Suprapubic skin (tissue), 4 donors: ENCODE measurements at places on chromosomes 3 and 15.

GRCh38 chr15:93060336-93061248, 28.4 kb downstream of the RGMA start:
- no peak for DNase-seq

GRCh38 chr3:30462721-30463470, 143.5 kb upstream of the TGFBR2 start:
- DNase-seq: no peak

- DNase-seq: no peak
These were observed 30.5 kb downstream of the MINDY4B start for GRCh38 chr3:150874666-150875219.

GRCh38 chr3:52218454-52218853, 7.0 kb downstream of the TLR9 start:
- DNase-seq: peak; percentile 66

- DNase-seq: no peak
These were observed 152.9 kb downstream of the MECOM start for GRCh38 chr3:169510693-169511010.

DNA sequence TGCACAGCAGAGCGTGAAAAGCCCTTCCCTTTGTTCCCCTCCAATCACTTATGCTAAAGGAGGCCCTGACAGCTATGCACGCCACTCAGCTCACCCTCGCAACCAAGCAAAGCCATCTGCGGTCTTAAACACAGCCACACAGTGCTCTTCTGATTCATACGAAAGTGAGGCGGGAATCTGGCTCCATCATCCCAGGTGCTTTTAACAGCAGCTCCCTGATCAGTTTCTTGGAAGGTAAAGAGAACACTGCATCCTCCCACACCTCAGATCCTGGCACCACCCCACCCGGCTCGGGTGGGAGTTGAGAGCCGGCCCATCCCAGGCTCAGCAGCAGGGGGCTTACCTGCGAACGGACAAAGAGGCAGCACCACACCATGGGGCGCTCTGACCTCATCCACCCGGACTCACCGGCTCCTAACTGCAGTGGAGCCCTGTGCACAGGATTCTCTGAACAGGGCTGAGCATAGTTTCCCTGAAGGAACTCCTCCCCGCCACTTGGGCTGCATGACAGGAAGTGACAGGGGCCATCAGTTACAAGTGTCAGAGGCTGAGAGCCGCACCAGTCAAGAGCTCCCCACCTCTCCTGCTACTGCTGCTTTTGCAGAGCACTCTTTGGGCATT, 114.3 kb upstream of the ARHGEF3 start:
- no peak for DNase-seq

DNA sequence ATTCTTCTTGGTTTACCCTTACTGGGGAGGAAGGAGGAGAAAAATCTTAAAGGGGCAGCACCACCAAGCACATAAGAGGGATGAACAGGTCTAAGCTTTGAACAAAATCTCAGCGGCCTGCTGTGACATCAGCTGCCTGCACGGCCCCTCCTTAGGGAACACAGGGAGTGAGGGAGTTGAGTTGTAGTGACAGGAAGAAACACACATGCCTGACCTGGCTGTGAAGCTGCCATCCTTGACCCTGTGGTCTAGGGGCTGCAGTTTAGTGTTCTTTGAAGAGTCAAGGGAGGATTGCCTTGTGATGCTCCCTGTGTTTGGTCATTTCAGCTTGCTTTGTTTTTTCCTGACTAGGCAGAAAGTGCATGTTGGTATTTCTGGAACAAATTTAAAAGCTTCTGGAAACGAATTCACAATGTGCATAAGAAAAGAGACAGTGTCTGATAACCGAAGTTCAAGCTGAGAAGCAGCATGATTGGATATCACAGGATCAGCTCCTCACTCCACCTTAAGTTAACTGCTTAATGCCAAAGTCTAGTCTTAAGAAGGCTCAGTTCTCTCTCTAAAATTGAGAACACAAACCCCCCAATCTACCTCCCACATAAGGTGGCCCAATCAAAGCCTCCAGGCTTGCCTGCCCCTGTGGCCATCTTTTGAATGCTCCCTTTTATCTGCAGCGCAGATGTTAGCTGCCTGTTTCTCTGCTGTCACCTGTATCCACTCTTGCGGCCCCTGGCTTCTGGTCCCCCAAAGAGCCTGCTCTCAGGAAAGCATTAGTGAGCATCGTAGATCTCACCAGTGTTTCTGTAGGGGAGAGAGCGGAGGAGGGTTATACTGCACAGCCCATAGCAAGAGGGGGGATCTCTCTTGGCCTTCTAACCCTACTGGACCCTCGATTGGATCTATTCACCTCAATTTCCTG, 82.2 kb downstream of the SCN11A start:
- no peak for DNase-seq

GRCh38 chr15:75684648-75685047, 28.0 kb downstream of the CSPG4 start:
- DNase-seq: no peak

GRCh38 chr15:98177966-98178592, 217.6 kb downstream of the ARRDC4 start:
- DNase-seq: no peak

DNA sequence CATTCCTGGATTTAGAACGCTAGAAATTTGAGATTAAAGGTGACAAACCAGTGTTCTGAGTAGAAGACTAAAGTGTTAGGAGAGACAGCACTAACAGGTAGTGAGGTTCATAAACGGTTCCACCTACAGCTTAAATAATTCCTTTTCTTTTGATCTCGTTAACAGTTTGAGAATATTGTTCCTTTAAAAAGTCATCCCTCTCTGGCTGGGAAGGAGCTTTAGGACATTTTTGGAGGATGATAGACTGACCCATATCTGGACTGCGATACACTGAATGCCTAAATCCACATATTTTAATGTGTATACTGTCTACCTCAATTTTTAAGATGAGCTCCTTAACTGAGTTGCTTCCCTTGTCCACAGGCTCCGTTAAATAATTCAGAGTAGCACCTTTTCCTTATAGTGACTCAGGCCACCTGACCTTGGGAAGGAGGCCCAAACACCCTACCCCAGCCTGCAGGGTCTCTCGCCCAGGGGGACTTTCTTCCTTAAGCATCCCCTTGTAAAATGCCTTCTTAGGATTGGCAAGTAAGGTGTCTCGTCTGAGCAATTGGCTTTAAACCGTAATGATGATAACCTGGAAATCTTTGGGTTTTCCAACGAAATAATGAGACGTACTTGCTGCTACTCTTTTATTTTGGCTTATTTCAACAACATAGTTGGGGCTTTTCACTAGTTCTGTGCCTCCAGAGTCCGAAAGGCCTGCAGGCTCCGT, 3.3 kb downstream of the TRIM71 start:
- no peak for DNase-seq

DNA sequence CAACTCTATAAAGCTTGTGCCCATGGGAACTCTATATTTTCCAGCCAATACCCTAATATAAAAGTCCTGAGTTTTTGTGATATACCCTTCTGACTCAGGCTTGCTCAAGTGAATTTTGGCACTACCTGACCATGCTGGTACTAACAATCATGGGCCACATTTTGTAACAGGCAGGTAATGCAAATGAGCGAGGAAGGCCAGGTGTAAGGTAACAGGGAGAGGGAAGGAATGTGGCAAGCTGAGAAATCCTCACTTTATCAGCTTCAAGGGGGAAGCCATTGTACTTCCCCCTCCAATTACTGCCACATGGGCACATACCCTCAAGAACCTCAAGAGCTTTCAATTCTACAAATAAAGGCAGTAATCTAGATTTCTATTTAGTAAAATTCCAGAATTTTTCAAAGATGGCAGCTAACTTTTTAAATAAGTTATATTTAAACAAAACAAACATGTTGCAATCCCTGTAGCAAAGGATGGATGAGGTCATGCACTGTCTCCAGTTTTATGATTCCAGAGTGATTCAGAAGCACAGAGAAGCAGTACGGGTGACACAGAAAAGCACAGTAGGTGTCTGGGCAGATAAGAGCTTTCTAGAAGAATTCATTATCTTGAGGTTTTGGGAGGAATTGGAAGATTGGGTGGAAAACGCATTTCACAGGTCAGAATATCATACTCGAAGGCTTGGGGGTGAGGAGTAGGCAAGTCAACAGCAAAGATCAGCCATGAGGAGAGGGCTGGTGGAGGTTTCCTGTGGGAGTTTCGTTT, 87.6 kb downstream of the FOXP1 start:
- DNase-seq: no peak

DNA sequence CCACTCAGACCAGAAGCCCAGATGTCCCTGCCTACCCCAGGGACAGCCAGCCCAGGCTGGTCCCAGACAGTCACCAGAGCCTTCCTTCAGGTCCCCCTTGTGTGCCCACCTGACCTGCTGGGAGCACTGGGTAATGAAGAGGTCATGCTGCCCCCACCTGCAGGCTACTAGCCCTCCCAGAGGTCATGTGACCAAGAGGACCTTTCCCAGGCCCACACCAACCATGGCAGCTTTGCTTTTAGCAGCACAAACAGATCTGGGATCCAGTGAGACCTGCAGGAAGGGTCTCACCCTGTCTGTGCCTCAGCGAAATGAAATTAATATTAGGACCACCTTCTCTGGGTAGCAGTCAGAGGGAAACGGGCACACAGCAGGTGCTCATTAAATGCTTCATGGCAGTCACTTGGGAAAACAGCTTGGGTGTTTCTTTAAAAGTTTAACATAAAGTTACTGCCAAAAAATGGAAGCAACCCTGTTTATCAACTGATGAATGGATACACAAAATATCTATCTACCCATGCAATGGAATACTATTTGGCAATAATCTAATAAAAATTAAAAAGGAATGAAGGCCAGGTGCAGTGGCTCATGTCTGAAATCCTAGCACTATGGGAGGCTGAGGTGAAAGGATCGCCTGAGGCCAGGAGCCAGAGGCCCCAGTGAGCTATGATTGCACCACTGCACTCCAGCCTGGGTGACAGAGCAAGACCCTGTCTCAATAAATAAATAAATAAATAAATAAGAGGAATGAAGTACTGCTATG, 43.7 kb downstream of the DNAJB8 start:
- DNase-seq: no peak

DNA sequence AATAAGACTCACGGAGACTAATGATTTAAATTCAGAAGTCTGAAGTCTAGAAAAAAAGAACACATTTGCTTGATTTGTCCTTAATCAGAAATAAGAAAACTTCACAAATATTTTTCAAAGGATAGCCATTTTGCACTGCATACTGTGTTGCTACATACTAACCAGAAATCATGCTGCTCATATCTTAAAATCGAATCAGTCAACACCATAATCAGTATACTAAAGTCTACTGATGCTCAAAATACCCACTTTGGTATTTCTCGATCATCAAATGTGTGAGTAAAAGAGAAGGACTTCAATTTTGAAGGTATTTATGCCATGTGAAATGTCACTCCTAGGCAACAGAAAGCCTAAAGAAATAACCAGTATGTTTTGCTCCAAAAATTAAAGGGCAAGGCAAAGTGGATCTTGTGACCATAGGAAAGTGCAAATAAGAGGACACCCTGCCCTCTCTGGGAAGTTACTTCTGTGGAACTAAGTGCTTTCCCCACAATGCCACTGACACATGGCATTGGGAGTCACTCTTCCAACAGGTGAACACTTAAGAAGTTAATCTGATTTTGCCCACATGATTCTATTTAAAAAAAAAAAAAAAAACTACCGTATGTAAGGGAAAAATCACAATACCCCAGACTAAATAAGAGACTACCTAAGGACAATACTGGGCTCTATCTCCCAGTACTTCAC, 2.7 kb downstream of the LRIG1 start:
- DNase-seq: no peak

- no peak for DNase-seq
These were observed 93.4 kb upstream of the STRIT1 start for GRCh38 chr3:155386919-155387318.

- DNase-seq: no peak
These were observed 6.8 kb upstream of the GAP43 start for GRCh38 chr3:115616461-115616860.

- no peak for DNase-seq
These were observed 51.7 kb downstream of the OTOL1 start for GRCh38 chr3:161548301-161548700.

DNA sequence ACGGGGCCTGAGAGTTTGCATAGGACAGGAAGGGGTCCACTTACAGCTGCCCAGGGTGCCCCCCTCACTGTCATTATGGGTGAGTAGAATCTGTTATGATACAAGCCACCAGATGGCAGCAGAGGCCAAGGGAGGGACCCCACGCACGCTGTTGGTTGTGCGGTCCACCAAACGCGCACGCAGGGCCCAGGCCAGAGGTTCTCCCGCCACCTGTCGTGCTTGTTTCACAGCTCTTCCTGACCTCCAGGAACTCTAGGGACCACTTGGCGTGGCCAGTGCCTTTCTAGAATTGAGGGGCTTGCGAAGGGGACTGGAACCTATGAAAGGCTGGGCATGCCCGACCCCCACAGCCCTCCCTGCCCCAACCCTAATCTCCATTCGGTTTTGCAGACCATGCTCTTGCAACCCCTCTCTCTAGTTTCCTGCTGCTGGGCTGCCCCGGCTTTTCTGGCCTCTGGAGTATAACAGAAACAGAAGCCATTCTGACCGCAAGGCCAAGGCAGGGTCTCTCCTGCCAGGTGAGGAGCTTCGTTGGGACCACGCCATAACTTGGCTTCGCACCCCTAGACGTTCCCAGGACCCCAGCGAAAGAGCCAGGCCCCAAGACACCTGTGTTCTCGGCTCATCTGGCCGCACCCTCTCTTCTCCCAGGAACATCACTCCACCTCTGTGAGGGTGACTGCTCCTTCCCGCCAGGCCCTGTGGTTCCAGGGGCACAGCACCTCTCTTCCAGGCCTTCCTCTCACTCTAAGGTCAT, 46.0 kb downstream of the ALDH1L1 start:
- peak; percentile 83 for DNase-seq

DNA sequence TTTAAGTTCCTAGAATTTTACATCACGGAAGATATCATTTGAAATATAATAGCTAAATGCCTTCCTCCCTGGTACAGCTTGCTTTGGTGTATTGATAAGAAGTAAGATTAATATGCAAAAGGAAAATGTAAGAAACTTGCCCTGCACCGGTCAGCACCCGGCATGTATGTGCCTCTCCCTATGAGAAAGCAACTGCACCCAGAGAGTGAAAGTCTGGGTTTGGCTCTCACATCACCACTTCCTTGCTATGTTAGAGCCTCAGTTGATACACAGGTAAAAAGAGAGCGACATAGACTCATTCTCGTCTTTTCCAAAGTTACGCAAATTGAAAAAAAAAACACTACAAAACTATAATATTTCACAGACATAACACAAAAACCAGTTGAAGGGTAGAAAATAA, 96.7 kb downstream of the FOXP1 start:
- DNase-seq: no peak

- no peak for DNase-seq
These were observed 40.2 kb downstream of the P2RY1 start for GRCh38 chr3:152874896-152875749.

DNA sequence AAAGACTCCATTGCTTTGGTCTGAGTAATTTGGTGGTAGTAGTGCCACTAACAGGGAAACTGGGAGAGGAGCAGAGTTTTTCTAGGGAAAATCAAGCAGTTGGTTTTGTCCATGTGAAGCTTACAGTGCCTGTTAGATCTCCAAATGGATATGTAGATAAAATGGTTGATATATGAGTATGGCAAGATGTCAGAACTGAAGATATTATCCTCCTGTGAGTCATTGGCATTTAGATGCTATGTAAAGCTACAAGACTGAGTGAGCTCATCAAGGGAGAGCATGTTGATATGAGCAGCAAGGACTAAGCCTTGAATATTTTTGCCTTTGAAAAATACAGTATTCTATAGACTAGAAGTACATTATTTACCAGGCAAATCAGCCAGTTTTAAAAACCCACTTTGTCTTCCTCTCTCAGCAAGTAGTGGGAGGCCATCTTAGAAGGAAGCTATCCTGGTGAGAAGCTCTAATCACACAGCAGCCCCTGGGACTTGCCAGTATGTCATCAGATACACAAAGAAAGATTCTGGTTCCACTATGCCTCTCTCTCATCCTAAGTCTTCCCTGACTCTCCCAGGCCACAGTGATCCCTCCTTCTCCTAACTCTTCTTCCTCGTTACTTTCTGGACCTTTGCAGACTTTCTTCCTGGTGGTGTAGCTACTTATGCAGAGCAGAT, 77.4 kb upstream of the ANKRD28 start:
- DNase-seq: no peak
